ENCODE measurements at places on chromosomes 12 and 14.

DNA sequence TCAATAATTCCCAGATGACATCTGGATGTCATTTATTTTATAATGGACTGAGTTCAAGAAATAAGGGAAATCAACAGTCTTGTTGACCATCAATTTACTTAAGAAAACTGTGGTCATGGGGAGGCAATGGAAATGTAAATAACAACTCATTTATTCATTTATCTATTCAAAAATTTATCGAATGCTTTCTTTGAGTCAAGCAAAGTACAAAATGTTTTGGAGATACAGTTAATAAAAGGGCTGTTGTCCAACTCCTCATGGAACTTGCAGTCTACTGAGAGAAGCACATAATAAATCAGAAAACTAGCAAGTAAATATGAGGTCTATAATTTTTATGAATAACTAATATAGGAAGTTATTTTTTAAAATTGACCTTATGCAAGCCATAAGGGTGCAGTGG lies 65.5 kb upstream of the KITLG start:
- DNase-seq, result no peak

GRCh38 chr12:80041692-80042091 lies 57.6 kb upstream of the OTOGL start:
- DNase-seq, result no peak

DNA sequence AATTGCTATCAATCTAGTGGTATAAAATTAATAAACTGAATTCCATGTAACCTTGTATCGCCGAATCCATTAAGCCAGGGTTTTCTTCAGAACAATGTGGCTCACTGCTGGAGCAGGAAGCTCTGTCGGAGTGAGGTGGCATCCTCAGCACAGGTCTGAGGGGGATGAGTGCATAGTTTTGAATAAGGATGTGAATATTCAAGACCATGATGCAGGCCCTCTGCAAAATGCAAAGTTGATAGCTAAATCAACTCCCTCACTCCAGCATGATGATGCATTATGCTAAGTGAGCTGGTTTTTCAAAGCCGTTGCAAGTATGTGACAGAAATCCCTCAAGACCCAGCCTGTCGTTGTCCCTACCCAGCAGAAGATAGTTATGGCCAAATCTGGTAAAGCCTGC lies 53.0 kb downstream of the TRIM9 start:
- DNase-seq, result no peak

- DNase-seq, result no peak
These were observed 161.3 kb upstream of the FAR2 start for GRCh38 chr12:28987538-28988324.

DNA sequence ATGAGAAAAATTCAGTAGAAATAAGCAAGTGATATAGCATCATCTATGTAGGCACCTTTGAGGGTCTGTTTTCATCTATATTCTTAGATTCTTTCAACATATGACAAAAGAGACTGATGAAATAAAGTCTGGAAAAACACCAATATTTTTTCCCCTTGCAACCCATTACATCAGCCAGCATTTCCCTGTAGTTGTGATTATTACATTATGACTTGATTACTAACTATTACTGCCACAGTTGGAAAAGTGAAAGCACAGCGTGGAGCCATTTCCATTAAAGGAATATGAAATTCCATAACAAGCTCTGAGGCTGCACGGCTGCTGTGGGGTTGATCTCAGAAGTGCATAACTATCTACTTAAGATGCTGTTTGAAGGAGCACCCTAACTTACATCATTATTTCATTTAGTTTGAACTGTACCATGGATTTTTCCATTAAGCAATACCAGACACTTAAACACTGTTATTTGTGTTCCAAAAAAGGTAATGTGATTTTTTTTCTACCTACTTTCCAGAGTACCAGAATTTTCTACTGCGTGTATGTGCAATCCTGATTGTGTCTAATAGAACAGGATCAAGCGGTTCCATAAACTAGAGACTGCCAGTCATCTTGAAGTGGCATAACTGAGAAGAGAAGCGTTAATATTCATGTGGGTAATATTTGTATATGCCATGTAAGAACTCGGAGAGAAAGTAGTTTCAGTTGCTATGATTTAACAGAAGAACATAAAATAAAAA lies 405.5 kb downstream of the MDGA2 start:
- DNase-seq, result no peak

GRCh38 chr14:92577321-92577742 lies 63.8 kb downstream of the RIN3 start:
- no peak for DNase-seq

DNA sequence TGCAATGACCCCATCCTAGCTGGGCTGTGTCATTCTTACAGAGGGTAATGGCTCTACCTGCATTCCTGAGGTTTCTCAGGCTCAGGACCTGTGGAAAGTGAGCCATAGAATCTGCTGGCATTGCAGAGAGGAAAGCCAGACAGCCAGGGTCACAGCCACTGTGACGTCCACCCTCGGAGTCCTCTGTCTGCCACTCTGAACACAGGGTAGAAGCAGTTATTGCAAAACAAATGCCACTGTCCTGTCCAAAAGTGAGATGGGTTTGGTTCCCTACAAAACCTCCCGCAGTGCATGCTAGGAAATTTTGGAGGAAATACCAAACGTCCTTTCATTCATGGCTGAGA lies 37.8 kb downstream of the TNFAIP2 start:
- DNase-seq, result no peak

DNA sequence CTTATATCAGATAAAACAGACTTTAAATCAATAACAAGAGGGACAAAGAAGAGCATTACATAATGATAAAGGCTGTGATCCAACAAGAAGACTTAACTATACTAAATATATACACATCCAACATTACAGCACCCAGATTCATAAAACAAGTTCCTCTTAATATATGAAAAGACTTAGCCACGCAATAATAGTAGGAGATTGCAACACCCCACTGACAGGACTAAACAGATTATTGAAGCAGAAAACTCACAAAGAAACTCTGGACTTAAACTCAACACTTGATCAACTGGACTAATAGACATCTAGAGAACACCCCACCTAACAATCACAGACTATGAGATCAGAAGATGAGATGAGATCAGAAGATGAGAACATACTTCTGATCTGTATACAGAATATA lies 5.7 kb upstream of the CLEC14A start:
- no peak for DNase-seq
